ENCODE measurements at places on chromosomes 5 and 9.

DNA sequence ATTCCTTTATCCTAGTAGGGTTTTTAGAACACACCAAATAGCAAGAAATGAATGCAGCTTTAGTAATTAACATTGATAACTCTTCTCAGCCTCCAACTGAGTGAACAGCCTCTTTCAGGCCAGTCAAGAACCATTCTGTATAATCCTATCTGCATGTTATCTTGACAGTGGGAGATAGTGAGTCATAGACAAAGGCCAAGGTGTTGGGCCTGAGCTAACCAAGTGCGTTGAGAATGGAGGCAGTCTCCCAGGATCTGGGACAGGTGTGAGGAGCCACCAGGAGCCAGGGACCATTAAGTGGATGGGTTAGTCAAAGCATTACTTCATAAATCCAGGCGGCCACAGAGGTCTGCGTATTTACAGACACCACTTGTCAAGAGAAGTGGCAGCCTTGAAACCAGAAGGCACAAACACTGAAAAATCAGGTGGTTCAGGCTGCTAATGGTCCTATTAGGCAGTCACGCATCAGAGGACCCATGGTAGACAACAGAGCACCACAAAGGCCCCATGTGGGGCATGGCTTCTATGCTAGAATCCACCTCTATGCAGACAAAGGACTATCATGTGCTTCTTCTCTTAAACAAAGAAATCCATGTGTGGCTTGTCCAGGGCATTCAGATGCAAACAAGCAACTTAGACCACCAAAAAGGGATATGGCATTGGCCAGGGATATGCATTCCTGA, 409.7 kb upstream of the PIK3R1 start:
- peak; percentile 54 for DNase-seq

DNA sequence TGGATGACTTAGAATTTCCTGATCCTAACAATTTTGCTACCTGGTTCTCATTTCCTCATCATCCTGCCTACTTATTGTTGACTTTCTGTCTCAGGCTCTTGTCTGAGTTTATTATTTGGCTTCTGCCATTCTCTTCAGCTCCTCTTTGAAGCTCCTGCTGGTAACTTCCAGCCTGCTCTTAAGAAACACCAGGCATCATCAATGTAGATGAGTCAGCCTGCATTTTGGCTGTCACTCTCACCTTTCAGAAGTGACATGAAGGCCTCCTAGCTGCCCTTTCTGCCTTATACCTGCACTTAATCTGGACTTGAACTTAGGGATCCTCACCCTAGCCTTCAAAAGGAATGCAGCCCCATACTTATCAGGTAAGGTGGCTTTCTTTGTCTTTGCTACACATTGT, 551.8 kb upstream of the ZNF608 start:
- no peak for DNase-seq

GRCh38 chr5:153865016-153865415, 173.7 kb downstream of the FAM114A2 start:
- no peak for DNase-seq

GRCh38 chr9:124285903-124286291, 28.1 kb downstream of the NEK6 start:
- DNase-seq, result no peak

DNA sequence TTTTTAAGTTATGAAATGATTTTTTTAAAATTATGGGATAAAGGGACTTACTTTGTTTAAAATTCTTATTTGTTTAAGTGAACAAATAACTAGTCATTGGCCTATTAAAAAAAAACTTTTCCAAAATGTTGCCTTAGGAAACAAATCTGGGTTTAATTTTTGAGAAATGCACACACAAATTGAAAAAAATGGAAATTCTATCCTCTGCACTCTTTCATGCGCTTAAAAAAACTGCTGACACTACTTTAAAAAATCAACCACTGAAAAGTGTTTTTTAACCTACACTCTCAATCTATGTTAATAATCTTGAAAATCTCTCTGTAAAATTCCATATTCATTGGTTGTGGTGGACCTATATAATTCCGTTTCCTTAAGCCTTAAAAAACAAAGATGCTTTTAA, 163.4 kb upstream of the DAB2 start:
- no peak for DNase-seq

Measured in NCI-H2107 (cell line).